ENCODE measurements at places on chromosomes 7 and 10.

DNA sequence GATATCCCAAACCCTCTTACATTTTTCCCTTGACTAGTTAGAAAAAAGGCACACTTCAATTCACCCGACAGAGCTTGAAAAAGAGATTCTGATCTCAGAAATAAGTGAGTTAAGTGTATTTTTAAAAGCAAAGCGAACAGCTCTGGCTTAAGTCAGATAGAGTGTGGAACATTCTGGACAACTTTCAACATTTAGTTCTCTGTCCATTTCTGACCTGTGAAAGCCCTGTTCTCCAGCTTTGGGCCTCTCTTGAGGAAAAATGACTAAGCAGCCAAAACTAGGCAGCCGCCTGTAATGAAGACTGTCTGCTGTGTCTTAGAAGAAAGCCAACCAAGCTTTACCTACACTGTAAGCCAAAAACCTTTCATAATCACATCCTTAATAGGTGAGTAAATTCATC lies 50.5 kb downstream of the CDK6 start:
- no peak for DNase-seq

DNA sequence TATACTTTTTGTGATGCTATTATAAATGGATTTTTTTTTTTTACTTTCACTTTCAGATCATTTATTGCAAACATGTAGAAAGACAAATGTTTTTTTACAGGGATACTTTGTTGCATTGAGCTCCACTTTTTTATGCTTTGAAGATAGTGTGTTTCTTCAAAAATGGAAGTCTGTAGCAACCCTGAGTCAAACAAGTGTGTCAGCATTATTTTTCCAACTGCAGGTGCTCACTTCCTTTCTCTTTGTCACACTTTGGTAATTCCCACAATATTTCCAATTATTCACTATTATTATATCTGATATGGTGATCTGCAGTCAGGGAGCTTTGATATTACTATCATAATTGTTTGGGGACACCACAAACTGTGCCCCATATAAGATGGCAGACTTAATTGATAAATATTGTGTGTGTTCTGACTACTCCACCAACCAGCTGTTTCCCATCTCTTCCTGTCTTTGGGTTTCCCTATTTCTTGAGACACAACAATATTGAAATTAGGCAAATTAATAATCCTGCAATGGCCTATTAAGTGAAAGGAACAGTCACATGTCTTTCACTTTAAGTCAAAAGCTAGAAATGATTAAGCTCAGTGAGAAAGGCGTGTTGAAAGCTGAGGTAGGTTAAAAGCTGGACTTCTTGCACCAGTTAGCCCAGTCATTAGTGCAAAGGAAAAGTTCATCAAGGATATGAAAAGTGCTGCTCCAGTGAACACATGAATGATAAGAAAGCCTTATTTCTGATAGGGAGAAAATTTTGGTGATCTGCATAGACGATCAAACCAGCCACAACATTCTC lies 231.3 kb upstream of the SH2B2 start:
- no peak for DNase-seq

DNA sequence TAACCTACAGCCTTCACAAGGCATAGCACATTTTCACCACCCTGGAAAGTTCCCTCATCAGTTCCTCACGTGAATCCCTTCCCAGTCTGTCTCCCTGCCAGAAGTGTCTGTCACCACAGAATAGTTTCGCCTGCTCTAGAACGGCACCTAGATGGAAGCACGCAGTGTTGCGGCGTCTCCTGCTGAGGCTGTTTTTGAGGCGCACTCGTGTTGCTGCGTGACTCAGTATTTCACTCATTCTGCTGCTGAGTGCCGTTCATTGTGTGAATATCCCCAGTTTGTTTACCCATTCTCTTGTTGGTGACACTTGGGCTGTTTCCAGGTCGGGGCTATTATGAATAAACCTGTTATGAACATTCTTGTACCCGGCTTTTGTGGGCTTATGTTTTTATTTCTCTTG lies 12.8 kb downstream of the NOS3 start:
- DNase-seq, result no peak

GRCh38 chr7:94590526-94591162 lies 65.3 kb downstream of the SGCE start:
- no peak for DNase-seq

GRCh38 chr7:132933072-132933458 lies 148.8 kb downstream of the CHCHD3 start:
- DNase-seq, result no peak

GRCh38 chr7:95526128-95526738 lies 40.5 kb downstream of the ASB4 start:
- no peak for DNase-seq

- no peak for DNase-seq
These were observed 316.0 kb downstream of the GFRA1 start for GRCh38 chr10:115957012-115957399.

DNA sequence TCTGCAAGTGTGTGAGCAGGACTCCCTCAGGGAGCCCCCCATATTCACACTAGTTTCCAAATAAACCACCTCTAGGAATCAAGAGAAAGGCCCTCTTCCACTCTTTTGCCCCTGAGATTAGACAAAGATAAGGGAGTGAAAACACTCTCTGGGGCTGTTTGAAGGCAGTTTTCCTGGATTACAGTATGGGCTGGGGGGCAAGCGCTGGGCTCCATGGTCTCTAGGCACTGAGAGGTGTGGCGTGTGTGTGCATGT lies 1.0 kb downstream of the AQP1 start:
- DNase-seq, result no peak

- DNase-seq, result no peak
These were observed 174.2 kb upstream of the ZNF32 start for GRCh38 chr10:43822631-43823580.

- no peak for DNase-seq
These were observed 20.7 kb upstream of the GDF10 start for GRCh38 chr10:47279276-47279675.

GRCh38 chr10:130935128-130935439 lies 376.4 kb downstream of the TCERG1L start:
- DNase-seq, result no peak

- no peak for DNase-seq
These were observed 47.0 kb upstream of the ZNF107 start for GRCh38 chr7:64618785-64619456.

DNA sequence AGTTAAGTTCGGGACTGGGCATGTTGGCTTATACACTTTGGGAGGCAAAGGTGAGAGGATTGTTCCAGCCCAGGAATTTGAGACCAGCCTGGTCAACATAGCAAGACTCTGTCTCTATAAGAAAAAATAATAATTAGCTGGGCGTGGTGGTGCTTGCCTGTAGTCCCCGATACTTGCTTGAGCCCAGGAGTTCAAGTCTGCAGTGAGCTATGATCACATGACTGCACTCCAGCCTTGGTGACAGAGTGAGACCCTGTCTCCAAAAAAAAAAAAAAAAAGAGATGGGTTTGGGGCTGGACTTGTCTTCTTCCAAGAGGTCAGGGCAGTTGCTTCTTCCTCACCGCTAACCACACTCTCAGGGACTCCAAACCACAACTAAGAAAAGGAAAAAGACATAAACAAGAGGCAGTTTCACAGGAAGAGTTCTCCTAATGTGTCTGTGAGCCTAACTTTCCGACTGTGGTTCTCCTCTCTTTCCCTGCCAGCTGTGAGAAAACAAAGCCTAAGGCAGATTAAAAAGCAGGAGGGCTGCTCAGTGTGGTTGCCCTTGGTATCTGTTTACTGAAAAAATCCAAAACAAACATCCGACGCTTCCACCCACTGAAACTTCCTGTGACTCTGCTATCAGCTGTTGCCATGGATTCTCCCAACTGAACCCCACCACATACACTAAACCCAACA lies 2.4 kb upstream of the SERPINE1 start:
- DNase-seq, result no peak

- no peak for DNase-seq
These were observed 39.7 kb upstream of the ZNF518A start for GRCh38 chr10:96090463-96090800.

DNA sequence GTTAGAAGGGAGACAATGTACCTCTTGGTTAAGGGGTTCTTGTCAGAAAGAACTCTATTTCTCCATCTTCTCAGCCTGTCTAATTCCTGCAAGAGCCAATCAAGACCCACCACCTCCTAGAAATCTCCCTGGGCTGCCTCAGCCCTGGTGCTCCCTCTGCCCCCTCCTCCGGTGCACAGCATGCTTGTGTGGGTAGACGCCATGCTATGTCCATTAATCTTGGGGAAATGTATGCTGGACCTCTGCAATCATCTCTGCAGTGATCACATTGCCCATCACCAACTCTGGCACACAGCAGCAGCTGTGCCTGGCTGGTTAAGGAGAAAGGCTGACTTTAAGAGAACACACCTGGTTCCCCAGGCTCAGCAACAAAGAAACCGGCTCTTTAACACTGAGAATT lies 37.3 kb downstream of the SH3PXD2A start:
- no peak for DNase-seq

GRCh38 chr10:1199897-1200721 lies 143.9 kb downstream of the WDR37 start:
- DNase-seq, result no peak

DNA sequence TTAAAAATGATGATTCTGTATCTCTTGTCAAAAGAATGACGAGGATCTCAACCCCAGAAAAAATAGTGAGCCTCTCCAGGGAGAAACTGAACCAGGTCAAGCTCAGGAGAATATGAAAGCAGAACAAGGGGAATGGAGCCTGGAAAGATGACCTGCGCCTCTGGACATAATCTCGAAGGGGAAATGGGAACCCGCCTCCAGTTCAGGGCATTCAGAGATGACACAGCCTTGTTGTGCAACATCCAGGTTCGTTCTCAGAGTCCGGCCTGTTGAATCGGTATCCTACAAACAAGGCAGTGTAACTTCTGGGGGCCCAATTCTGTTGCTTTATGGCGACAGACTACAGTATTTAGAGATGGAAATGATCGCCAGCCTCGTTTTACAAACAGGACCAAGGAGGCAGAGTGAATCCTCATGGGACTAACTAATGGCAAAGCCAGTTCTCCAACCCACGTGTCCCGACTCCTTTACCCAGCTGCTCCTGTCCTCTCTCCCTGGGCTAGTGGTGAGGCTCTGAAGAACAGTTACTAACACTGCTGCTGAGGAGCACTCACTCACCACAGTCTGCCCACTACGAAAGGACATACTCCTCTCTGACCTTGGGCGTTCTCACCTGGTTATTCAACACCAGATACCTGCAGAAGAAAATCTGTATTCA lies 67.6 kb downstream of the JAZF1 start:
- no peak for DNase-seq

DNA sequence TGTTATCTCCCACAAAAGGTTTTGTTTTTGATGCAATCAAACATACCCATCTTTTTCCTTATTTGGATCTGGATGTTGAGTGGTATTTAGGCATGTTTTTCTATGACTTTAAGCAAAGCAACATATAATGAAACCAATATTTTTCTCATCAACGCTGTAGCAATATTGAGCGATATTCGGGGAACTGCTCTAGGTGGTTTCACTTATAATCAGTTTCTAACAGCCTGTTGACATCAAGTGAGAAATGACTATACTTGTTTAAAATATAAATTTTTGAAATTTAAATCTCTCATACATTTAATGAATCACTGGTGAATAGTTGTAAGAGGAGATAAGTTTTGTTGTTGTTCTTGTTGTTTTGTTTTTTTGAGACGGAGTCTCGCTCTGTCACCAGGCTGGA lies 52.8 kb upstream of the CCAR1 start:
- DNase-seq, result no peak

- DNase-seq, result no peak
These were observed 1223.8 kb downstream of the SORCS3 start for GRCh38 chr10:105864854-105865253.

DNA sequence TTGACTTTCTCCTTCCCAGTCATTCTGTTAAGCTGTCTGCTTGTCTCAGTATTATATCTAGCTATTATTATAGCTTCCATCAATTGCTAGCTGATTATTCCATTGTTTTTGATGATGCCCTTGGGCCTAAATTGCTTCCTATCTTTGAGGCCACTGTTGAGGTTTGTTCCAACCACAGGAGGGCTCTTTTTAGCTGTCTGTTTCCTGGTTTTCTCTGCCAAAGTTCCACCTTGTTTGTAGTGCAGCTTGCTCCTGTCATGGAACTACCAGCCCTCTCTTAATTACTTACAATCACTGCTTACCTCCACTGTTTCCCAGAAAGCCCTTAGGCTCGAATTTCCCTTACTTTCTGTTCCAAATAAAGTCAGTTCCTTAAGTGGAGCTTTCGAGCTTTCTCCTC lies 118.7 kb upstream of the SEC61G start:
- no peak for DNase-seq

GRCh38 chr10:73097305-73097670 lies 622 bp upstream of the P4HA1 start:
- no peak for DNase-seq

- no peak for DNase-seq
These were observed 10.7 kb upstream of the KMT2E start for GRCh38 chr7:105003275-105003674.

DNA sequence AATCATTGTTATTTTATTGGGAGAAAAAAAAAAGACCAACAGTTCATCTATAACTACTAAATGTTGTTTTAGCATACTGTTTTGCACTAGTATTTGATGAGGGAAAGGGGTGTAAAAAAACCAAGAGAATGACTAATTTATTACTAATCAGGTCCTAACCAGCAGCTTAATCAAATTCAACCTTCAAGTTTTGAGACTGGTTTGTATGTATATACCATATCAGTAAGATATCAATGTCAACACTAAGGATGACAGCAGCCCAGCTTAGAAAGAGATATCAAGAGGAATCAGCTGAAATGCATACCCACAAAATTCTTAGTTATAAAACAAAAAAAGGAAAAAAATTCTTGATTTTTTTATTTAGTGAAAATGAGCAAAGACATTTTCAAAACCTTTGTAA lies 122.6 kb downstream of the KMT2C start:
- no peak for DNase-seq

- DNase-seq, result no peak
These were observed 4.6 kb downstream of the SGMS1 start for GRCh38 chr10:50619166-50619565.

DNA sequence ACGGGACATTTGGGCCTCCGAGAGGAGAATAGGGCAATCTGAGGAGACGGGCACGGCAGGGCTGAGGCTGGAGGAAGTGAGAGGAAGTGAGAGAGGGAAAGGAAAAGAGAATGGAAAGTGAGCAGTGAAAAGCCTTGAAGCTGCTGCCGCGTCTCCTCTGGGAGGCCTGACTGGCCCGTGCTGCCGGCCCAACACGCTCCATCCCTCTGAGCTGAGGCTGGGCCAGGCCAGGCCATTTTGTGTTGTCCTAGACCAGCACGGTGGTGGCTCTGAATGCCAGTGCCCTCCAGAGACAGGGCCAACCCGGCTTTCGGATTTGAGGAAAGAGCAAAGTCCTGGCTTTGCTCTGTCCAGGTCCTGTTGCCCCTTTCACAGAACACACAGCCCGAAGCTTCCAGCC lies 361.1 kb upstream of the SHH start:
- no peak for DNase-seq

GRCh38 chr10:117656385-117657367 lies 114.1 kb downstream of the EMX2 start:
- DNase-seq, result no peak

DNA sequence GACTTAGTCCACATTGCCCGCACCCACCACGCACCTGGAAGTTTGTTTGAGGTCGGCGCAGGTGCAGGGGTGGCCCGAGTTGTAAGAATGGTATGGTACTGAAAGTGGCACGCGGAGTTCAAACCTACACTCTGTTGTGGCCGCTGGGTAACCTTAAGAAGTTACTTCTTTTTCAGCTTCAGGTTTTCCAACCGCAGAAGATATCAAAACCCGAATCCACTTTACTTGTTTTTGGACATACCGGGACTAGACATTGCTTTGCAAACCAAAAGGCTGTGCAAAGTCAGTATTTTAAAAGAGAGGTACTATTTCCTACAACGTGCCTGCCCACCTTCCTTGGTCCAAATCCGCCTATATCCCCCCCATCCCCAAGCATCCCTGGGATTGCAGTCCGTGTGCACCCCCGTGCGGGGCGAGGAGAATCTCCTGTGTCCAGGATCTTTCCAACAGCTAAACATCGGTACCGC lies 1.0 kb downstream of the IGFBP3 start:
- no peak for DNase-seq

GRCh38 chr10:92809840-92810239 lies 38.5 kb upstream of the EXOC6 start:
- DNase-seq, result no peak
